ENCODE measurements at places on chromosomes 12 and 14. TPM values are rescaled to one million over a fixed set of nuclear protein-coding genes. Genes with fewer than 3 reads are reported as not detected.

DNA sequence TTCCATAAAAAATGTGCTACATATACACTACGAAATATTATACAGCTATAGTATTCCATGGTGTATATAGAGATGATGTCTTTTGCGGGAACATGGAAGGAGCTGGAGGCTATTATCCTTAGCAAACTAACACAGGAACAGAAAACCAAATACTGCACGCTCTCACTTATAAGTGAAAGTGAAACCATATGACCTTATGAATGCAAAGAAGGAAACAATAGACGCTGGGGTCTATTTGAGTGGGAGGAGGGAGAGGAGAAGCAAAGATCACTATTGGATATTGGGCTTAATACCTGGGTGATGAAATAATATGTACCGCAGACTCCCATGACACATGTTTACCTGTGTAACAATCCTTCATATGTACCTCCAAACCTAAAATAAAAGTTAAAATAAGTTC, 142.8 kb downstream of the LRFN5 start:
- peak; percentile 66 for ATAC-seq

GRCh38 chr12:108850854-108851573, 6.4 kb downstream of the SSH1 start:
- no peak for ATAC-seq

- ATAC-seq = no peak
These were observed 108.9 kb downstream of the DACT1 start for GRCh38 chr14:58746701-58747100.

GRCh38 chr14:74437496-74438053, 11.6 kb upstream of the SYNDIG1L start:
- no peak for ATAC-seq

- ATAC-seq = no peak
These were observed 21.8 kb downstream of the FKBP11 start for GRCh38 chr12:48903363-48903981.

DNA sequence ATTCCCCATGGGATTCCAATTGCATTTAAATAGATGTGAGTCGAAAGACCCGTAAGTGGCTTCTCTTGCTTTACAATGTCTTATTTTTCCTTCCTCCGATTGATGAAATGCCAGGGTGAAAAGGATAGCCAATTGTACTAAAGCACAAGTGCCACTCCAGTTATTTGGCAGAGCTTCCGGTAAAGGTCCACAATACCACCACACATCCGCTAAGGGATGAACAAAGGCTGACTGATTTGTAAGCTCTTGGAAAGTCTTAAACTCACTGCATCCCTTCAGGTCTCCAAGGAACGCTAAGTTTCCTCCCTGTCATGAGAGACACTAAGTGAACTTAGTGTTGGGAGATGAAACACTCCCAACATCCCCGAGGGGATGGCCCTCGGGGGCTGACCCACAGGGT, 21.2 kb upstream of the RNASE1 start:
- ATAC-seq = no peak

GRCh38 chr12:77615332-77615731, 215.4 kb upstream of the NAV3 start:
- ATAC-seq = no peak

- no peak for ATAC-seq
These were observed 282.7 kb downstream of the ATXN7L3B start for GRCh38 chr12:74820324-74820723.

The CLEC9A gene
- not detected for total RNA-seq

The APOLD1 gene
- 8.7 TPM for total RNA-seq

The SELPLG gene
- 79.7 TPM for total RNA-seq

The RPL10L gene
- total RNA-seq = not detected

The AMN gene
- 2.3 TPM for total RNA-seq

The SDR9C7 gene
- not detected for total RNA-seq

The IL31 gene
- total RNA-seq = not detected

The GNB3 gene
- total RNA-seq = 0.66 TPM

Data from activated T-helper 17 cell treated with anti-CD3 and anti-CD28 coated beads, Interleukin-2, amount 50 U/mL, for 72 hours (primary cell).